Kasumi-1 (cell line): ENCODE measurements at places on chromosomes 1 and 21.

DNA sequence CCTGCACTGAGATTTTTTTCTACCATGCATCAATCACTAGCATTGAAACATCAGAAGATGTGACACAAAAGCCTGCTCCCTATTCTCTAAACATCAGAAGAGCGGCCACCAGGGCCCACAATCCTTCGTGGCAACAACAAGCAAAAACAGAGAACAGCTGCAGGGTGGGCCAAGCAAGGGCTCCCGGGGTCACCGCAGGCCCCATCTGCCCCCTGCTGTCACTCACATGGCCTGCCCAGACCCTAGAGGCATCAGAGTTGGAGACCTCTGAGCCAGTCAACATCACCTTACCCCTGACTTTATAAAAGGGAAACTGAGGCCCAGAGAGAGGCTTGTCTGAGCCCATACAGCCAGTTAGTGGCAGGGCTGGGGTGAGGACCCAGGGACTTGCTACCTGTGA, 1.8 kb downstream of the LAPTM5 start:
- no peak for DNase-seq

DNA sequence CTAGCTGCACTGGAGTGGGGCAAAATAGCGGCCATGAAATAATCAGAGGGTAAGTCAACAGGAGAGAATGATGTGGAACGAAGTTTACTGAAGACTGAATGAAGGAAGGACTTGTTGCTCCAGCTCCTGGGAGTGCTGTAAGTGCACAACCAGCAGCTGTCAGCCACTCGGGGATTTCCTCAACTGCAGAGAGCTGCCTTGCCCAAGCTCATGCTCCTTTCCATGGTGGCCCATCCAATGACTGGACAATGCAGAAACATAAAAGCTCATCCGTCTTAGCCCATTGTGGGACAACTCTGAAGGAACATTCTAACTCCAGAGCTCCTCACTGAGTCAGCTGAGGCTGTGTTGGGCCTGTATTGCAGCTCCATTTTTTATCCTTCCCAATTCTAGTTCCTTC, 21.1 kb upstream of the RBM15 start:
- DNase-seq: no peak

DNA sequence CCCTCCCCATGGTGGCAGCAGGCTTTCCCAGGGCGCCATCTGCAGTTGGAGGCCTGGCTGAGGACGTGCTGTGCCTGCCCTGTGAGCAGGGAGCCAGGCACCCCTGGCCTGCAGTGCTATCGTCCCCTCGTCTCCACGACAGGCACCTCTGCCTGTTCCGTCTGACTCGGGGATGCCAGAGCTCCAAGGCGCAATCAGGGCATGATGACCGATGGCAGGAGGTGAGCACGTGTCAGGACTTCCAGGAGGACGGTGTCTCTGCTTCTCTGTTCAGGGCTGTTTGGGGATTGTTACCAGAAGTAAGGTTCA, 125.2 kb downstream of the PCBP3 start:
- DNase-seq: no peak

- DNase-seq: no peak
Measured at GRCh38 chr1:25540750-25541342, 2.6 kb upstream of the LDLRAP1 start.

- no peak for DNase-seq
Measured at GRCh38 chr1:183079712-183080388, 56.6 kb downstream of the LAMC1 start.

DNA sequence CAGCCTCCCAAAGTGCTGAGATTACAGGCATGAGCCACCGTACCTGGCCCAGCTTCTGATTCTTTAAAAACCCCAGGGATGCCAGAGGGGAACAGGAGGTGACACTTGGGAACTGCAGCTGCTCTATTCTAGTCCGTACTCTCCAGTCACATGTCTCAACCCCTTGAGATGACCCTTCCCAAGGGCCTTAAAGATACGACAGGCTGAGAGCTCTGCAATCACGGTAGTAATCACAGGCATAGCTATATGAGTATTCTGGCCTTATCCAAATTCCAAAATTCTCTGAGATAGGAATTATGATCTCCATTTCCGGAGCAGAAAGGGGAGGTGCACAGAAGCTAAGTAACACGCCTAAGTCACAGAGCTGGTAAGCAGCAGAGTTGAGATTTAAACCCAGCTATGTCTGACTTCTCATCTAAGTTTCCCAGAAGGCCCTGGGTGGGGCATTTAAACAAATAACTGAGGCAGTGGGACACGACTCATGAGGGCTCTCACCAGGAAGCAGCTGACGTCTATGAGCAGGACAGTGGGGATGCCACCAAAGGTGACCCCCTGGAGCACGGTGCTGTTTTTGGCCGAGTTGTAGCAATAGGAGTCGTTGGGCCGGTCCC, 5.2 kb downstream of the TMEM63A start:
- DNase-seq: no peak

DNA sequence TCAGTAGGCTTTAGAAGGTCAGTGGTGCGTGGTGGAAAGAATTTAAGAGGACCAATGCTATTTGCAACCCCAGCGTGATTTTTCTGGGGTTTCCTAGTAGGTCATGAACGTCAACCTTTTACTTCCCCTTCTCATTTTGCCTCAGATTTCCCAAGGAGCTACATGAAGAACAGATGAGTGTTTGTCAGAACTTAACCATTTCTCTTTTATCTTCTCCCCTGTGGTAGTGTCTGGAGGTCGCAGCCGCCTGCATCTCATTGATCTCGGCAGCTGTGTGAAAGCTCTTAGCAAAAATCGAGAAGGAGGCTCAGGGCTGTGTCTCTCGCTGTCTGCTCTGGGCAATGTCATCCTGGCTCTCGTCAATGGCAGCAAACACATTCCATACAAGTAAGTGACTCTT, 491.1 kb downstream of the KIF26B start:
- no peak for DNase-seq

- no peak for DNase-seq
Measured at GRCh38 chr1:64875101-64875500, 91.2 kb downstream of the JAK1 start.

GRCh38 chr1:6956488-6957159, 171.4 kb downstream of the CAMTA1 start:
- no peak for DNase-seq

DNA sequence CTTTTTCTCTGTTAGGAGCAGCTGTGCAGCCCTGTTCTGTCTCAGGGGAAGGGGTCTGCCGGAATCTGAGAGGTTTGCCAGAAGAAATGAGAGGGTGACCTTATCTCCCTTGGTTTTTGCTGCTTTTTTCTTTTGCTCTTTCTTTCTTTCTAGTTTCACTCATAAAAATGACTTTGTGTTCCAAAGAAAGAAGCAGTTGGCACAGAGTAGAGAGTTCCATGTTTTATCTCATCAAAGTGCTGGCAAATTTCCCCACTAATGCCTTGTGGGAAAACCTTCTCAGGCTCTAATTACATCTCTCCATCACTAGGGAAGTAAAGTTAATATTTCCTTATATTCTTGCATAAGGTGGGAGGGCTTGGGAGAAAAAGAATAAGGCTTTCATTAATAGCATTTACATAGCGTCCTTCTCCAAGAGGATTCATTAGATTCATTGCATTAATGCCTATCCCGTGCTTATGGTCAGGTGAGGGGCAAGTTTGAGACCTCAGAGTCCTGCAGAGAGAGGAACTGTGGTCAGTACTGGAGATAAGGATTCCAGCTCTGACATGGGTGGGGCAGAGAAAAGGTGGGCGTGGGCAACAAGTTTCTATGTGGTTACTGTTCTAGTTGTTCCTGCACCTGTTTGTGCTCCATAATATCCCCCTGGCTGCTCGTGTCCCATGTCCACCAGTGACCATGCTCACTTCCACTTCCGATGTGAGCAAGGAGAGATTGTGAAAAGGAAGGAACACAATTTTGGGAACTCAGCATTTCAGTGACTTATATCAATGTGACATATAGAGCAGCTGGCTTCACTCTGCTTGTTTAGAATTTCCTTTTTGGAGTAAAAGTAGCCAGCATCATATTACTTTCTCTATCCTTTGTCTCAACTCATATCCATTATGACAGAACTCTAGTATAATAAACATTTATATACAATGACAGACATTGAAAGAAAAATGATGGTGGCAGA, 79.5 kb downstream of the DISC1 start:
- DNase-seq: no peak

- peak; percentile 15 for DNase-seq
Measured at GRCh38 chr1:185154912-185155513, 1.7 kb downstream of the TRMT1L start.

DNA sequence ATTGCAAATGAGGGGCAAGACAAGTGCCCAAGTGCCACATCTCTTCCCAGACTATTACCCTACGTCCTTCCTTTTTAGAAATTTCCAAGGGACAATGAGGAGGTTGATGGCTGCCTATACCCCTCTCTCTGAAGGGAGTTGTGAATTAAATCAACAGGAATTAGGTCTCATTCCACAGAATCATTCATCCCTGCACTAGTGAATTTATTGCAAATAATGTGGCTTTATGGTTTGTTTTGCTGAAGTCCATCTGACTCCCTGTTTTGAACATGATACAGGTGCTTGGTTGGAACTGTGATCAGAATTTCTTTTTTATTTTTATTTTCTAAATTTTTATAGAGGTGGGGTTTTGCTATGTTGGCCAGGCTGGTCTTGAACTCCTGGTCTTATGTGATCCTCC, 34.3 kb upstream of the THEM4 start:
- DNase-seq: no peak

DNA sequence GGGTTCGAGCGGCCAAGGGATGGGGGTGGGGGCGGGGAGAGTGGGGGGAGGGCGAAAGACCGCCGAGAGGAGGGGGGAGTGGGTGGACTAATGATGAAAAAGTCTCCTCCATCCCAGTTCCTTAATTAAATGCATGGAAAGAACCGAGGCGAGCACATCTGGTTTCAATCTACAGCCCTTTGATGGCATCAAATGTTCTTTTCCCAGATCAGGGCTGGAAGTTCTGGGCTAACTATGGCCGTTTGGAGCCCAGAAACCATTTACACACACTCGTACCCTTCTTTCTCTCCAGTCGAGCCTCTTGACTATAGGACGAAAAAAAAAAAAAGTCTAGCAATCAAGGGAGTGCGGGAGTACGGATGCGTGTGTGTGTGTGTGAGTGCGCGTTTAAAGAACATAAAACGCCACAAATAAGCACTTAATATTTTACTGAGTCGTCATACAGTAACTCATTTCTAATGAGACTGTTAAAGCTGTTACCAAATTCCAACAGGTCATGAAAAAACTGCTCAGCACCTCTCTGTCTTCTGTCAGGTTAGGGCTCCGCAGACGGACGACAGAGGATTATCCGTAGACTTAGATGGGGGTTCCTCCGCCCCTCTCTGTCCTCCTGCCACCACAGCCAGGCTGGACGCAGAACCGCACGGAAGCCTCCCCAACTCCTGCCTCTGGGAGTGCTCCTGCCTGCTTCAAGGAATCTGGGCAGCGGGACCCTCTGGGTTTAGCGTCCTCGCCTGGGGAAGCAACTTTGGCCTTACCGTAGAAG, 2.1 kb upstream of the PRRX1 start:
- no peak for DNase-seq
